ENCODE measurements at places on chromosomes 12 and 14.

DNA sequence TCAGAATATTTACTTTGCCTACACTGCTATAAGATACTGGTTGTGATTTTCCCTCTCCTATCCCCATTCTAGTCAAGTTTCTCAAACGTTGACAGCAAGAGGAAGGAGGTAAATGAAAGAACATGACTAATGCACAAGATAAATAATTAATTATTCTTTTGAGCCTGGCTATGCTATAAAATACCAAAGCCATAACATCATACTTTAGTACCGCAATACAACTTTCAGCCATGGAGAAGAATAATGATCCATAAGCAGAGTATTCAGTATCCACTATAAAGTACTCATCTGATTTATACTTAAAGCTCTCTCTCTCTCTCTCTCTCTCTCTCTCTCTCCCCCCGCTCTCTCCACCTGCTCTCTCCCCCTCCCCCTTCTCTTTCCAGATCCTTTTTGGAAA, 41.3 kb downstream of the TDG start:
- no peak for DNase-seq

DNA sequence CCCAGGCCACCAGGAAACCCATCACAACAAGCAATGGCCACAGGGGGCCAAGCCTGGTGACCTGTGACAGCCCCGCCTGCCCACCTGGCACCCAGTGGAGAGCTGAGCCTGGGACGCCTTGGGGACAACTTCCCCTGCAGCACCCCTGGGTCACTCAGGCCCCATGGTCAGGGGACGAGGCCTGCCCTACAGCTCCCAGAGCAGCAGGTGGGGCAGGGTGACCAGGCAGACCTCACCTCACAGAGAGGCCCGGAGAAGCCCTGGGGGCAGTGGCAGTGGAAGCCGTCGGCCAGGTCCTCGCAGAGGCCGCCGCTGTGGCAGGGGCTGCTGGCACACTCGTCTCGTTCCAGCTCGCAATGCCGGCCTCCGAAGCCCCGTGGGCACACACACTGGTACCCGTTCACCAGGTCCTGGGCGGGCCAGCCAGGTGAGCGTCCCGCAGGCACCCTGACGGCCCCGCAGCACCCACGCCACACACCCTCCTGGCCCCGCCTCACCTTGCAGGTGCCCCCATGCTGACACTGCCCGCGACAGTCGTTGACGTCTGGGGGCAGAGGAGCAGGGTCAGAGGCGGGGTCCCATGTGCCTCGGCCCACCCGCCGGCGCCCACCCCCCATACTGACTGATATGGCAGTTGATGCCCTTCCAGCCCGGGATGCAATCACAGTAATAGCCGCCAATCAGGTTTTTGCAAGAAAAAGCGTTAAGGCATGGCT, 18.1 kb downstream of the JAG2 start:
- no peak for DNase-seq

GRCh38 chr14:71526388-71526787, 405.8 kb upstream of the RGS6 start:
- DNase-seq = no peak

GRCh38 chr14:63091394-63091996, 46.2 kb upstream of the KCNH5 start:
- no peak for DNase-seq

DNA sequence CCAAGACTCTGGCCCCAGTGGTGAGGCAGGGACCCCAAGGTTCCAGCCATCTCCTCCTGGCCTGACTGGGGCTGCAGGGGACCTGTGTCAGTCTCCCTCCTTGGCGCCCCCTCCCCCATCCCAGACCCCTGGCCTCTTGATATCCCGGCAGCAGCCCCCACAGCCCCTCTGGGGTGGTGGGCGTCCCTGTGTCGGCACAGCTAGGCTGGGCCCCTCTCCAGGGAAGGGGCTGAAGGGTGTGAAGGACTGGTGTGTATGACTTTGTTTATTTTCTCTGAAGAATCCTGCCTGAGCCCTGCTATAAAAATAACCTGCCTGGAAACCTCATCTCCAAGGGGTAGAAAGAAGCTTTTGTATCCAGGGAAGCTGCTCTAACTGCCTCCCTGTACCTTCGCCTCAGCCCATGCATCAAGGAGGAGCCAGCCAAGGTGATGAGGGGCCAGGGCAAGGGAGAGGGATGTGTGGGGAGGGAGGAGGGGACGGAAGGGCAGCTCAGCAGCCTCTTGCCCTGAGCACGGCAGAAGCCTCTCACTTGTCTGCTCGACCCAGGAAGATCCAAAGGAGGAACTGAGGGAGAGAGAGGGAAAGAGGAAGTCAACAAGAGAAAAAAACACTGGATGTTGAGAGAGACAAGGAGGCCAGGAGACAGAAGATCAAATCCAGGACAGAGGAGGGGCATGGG, 25.4 kb upstream of the COL2A1 start:
- no peak for DNase-seq

DNA sequence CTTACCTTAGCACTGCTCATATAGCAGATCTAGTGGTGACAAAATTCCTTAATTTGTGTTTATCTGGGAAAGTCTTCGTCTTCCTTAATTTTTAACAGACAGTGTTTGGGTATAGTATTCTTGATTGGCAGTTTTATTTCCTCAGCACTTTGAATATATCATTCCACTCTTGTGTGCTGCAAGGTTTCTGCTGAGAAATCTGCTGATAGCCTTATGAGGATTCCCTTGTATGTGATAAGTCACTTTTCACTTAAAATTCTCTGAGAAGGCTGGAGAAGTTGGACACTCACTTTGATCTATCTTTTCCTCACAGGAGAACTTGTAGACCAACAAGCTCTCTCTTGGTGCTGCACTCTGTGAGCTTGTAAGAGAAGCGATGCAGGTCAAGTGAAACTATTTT, 306.1 kb upstream of the RTL1 start:
- no peak for DNase-seq

All from GM13976 (cell line).